Breast epithelium (tissue), 4 donors: ENCODE measurements at places on chromosomes 5 and 9. TPM values are rescaled to one million over a fixed set of nuclear protein-coding genes. Genes with fewer than 3 reads are reported as not detected.

TMEFF1 gene
- 0.32 TPM for total RNA-seq

PTGES gene
- 25.3 TPM for total RNA-seq

SLC1A1 gene
- 7.3 TPM for total RNA-seq

PLAC8L1 gene
- total RNA-seq = not detected

- H3K27ac ChIP-seq = no peak overlapping the region
- no peaks in the 10 kb centered on the region for H3K27me3 ChIP-seq
- no peak for DNase-seq
- no peaks in the 10 kb centered on the region for H3K4me1 ChIP-seq
- H3K36me3 ChIP-seq = no peaks in the 10 kb centered on the region
Measured at GRCh38 chr5:178196986-178197385, 7.3 kb upstream of the HNRNPAB start.

- peak overlapping the region; percentile 99 for H3K27ac ChIP-seq
- H3K27me3 ChIP-seq = no peaks in the 10 kb centered on the region
- DNase-seq = peak; percentile 83
- H3K4me1 ChIP-seq = peaks cover 44% of the 10 kb centered on the region
- peak overlapping the region; percentile 29 for H3K4me3 ChIP-seq
Measured at GRCh38 chr9:133137451-133138231, 16.6 kb upstream of the RALGDS start.

GRCh38 chr9:27763831-27764230 is 190.6 kb upstream of the C9orf72 start:
- H3K36me3 ChIP-seq = no peaks in the 10 kb centered on the region
- no peak overlapping the region for H3K27ac ChIP-seq
- H3K4me1 ChIP-seq = no peaks in the 10 kb centered on the region
- no peaks in the 10 kb centered on the region for H3K27me3 ChIP-seq
- no peak overlapping the region for H3K4me3 ChIP-seq

DNA sequence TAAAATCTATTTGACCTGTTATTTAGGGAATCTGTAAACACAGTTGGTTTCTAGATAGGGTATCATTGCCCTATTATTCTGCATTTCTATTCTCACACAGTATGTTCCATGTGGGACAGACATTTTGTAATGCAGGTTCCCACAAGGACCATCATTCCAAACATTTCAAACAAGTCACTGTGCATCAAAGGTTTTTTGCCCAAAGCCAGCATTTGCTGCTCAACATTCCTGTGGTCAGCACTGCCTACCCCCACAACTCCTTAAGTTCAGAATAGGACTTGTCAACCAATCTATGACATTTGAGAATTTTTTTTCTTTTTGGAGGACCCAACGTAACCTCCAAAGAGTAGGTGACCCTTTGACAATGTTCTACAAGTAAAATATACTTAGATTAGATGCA is 95.7 kb downstream of the LPAR1 start:
- H3K27me3 ChIP-seq = no peaks in the 10 kb centered on the region
- no peaks in the 10 kb centered on the region for H3K36me3 ChIP-seq
- no peaks in the 10 kb centered on the region for H3K4me1 ChIP-seq
- no peak overlapping the region for H3K4me3 ChIP-seq
- no peak for DNase-seq
- H3K27ac ChIP-seq = no peak overlapping the region

- H3K27ac ChIP-seq = no peak overlapping the region
- no peak for DNase-seq
- H3K4me1 ChIP-seq = no peaks in the 10 kb centered on the region
- no peak overlapping the region for H3K4me3 ChIP-seq
- H3K27me3 ChIP-seq = no peaks in the 10 kb centered on the region
Measured at GRCh38 chr5:152532714-152533113, 127.6 kb upstream of the NMUR2 start.

GRCh38 chr9:6893350-6894131 is 135.8 kb downstream of the KDM4C start:
- H3K36me3 ChIP-seq = no peaks in the 10 kb centered on the region
- H3K4me1 ChIP-seq = no peaks in the 10 kb centered on the region
- H3K27ac ChIP-seq = no peak overlapping the region
- no peak for DNase-seq

GRCh38 chr5:610011-610743 is 2.0 kb upstream of the CEP72 start:
- no peaks in the 10 kb centered on the region for H3K36me3 ChIP-seq
- no peaks in the 10 kb centered on the region for H3K4me1 ChIP-seq
- H3K27ac ChIP-seq = no peak overlapping the region
- H3K27me3 ChIP-seq = no peaks in the 10 kb centered on the region
- no peak overlapping the region for H3K4me3 ChIP-seq

- no peak overlapping the region for H3K4me3 ChIP-seq
- no peaks in the 10 kb centered on the region for H3K4me1 ChIP-seq
- no peaks in the 10 kb centered on the region for H3K36me3 ChIP-seq
- no peak for DNase-seq
- no peak overlapping the region for H3K27ac ChIP-seq
Measured at GRCh38 chr5:89445106-89445745, 562.2 kb upstream of the MEF2C start.

DNA sequence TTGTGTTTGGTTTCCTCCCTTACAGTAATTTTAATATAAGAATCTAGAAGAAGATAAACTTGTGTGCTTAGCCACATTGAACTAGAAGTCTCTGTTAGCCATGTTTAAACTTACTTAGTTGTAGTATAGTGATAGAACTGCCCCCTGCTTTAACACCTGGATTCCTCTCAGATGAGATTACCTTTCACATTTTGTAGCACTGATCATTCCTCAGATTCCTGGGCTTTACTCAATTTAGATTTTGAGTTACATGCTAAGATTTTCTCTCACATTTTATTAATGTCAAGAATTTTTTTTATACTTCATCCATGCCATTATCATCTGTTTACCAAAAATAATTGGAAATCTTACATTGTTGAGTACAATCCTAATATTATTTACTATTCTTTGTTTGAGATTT is 70.5 kb downstream of the GPBP1 start:
- H3K27ac ChIP-seq = no peak overlapping the region
- no peak for DNase-seq
- H3K27me3 ChIP-seq = no peaks in the 10 kb centered on the region
- H3K4me3 ChIP-seq = no peak overlapping the region
- H3K36me3 ChIP-seq = peaks cover 4% of the 10 kb centered on the region

DNA sequence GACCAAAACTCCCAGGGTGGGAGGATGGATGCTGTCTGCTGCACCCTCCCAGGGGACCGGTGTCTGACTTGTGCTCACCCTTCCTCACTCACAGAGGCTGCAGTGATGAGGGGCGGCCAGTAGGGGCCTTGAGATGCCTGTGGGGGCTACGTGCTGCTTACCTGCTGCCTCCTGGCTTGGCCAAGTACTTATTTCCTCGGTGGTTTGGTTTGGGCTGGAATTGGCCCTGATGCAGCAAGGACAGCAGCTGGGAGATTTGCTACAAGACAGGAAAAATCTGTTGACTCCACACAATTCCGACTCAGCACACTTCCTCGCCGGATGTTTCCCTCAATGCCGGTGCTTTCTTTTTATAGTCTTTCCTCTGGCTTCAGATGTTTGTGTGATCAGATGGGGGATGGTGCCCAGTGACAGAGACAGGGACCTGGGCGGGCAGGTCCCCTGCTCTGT is 6.6 kb downstream of the PCDH12 start:
- no peaks in the 10 kb centered on the region for H3K36me3 ChIP-seq
- no peak overlapping the region for H3K4me3 ChIP-seq
- no peak overlapping the region for H3K27ac ChIP-seq
- no peaks in the 10 kb centered on the region for H3K27me3 ChIP-seq
